ENCODE measurements at places on chromosomes 2 and 18.

GRCh38 chr2:127012868-127013267 is 94.1 kb downstream of the BIN1 start:
- no peak for DNase-seq

DNA sequence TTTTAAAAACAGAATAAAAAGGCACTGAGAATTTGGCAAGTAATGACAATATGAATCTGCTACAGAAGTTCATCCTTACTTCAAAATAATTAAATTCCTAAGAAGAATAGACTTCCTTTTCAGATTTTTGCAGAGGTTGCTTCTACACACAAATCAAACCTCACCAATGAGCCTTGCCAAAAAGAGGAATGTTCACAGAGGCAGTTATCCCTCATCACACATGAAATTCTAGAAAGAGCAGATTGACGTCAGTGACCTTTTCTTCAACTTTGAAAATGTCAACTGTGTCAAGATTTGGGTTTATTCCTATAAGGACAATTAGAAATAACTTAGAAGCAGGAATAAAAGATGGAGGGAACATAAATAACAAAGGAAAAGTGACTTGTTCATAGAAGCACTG is 64.6 kb downstream of the MBD2 start:
- no peak for DNase-seq

DNA sequence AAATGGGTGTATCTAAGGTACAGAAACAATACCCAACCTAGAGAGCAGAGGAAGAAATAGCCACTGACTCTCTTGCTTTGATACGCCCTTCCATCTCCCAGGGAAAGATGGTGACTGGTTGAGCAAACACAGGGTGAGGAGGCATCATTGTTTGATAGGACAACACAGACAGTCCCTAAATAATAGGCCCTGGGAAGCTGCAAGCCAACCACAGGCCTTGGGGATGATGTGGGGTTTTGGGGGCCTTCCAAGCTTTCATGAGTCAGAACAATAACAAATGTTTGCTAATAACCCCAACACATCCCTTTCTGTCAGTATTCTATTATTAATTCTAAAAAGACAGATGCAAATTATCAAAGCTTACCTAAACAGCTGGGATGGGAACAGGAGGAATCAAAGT is 9.8 kb downstream of the LGALSL start:
- DNase-seq: no peak

DNA sequence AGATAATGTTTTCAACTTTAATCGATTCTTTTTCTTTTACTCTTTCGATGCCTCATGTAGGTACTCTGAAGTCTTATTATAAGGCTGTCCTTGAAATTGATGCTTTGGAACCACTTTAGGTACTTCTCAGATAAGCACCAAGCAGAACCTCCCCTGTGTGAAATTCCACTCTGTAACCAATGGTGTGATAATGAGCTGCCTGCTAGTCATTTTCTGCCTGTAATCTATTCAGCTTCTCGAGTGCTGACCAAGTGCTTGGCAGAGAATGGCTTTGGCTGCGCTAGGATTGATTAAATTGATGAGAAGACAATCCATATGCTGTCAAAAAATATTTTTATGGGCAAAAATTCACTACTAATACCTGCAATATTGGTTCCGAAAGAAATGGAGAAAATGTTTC is 132.1 kb upstream of the STON1 start:
- DNase-seq: no peak

DNA sequence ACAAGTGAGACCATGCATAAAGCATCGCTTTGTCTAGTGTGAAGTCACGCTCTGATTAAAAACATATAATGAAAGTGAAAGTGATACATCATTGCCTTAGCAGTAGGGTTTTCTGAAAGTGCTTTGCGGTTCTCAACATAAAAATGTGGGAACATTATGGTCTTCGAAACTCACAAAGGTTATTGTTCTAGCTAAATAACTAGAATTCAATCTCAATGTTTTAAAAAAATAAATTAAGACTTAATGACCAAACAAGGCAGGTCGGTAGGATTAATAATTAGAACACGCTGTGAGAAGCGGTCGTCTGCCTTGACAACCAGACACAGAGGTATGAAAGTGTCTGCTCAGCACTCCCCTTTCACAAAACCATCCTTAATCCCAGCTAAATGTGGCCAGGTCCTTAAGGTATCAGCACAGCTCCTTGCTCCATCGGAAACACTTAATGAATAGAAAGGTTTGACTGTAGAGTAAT is 42.2 kb downstream of the KLHL14 start:
- no peak for DNase-seq
